ENCODE measurements at places on chromosomes 2 and 18.

DNA sequence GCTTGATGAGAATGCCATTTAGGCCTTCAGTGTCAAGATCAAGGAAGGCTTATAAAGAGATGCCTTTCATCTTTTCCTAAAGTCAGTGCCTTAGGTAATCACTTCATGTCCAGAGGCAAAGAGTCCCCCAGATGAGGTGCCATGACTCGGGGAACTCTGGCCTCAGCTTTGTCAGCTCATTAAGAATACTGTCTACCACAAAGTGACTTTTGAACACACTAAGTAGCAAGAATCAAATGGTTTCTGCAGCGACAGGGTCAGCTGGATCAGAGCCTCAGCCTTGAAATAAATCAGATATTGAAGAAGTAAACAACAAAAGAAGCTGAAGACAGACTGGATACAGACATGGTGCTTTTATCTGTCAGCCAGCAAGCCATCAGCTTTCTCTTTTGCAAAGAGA, 120.1 kb upstream of the SLC39A10 start:
- DNase-seq = no peak

DNA sequence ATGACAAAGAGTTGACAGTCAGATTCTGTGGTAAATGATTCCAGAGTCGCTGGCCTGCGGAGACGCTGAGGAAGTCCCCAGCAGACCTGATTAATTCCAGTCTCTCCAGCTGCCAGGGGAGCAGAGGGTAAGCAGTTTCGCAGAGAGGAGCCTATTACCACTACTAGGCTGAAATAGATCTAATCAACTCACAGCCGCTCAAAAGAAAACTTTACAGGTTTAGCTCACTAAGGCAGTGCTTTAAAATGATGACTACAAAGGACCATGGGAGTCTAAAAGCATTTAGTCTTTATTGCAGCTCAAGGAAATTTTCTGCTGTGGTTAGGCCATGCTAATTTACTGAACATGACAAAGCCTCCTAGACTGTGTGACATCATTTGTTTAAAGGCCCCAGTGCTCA, 445.6 kb upstream of the POU3F3 start:
- DNase-seq = no peak

DNA sequence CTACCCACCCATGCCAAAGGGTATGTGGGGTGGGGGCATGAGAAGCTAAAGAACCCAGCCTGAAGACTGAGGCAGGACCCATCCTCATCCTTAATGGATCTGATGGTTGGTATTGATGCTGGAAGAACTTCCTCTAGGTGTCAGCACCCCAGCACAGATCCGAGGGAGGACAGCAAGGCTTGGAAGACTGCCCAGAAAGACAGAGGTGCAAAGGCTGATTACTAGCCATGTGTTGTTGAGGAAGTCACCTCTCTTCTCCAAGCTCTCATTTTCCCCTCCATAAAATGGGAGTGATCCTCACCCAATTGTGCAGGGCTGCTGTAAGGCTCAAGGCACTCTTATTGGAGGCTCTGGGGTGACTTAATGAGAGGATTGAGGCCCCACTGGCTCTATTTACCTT, 256.5 kb downstream of the CELF4 start:
- no peak for DNase-seq

DNA sequence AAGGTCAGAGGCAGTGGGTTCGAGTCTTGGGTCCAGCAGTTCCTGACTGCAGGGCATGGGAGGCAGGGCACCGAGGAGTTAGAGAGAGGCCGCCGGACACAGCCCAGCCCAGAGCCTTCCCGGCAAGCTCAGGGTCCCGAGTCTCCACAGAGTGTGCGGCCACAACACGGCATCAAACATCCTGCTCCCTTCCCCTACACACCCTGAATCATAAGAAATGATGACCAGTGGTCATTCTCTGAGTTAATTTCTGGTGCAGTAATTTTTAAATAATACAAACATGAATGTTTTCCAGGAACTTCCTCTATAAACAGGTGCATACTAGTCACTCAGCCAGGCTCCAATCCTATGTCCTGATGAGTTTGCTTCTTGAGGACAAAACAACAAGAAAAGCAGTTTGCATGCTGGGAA, 118.0 kb downstream of the PXDN start:
- no peak for DNase-seq

DNA sequence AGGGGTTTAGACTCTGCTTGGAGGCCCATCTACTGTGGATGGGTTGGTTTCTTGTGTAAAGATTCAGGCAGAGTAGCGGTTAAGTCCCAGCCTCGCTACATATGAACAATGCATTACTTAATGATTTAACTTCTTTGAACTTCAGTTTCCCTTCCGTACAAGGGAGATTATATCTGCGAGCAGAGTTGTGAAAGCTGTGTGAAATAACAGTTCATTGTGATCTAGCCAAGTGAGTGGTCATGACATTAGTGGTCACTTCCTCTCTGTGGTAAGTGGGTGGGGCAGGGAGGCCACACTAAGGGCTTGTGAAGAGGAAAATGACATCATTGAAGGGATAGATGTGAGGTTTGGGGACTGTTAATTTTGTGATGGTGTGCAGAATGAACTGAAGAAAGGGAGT, 14.1 kb upstream of the MEX3C start:
- no peak for DNase-seq

- DNase-seq = no peak
Measured at GRCh38 chr2:216873573-216873972, 13.7 kb upstream of the TNP1 start.

- no peak for DNase-seq
Measured at GRCh38 chr18:47560723-47561715, 309.6 kb upstream of the SKOR2 start.

DNA sequence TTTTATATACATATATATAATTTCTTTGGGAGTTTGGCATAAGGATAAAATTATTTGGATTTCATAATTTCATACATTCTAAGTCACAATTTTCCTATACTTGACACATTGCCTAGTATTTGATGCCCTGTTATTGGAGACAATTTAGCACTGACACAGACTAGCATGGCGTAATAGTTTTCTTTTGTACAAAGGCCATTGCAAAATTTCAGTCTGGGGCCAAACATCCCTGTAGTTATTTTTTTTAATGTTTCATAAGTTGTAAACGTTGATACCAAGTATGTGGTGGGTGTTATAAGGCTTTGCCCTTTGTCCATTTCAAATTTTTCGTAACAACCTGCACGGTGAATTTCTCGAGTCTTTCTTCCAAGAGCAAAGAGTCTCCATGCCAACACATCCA, 95.7 kb upstream of the NRP2 start:
- no peak for DNase-seq

DNA sequence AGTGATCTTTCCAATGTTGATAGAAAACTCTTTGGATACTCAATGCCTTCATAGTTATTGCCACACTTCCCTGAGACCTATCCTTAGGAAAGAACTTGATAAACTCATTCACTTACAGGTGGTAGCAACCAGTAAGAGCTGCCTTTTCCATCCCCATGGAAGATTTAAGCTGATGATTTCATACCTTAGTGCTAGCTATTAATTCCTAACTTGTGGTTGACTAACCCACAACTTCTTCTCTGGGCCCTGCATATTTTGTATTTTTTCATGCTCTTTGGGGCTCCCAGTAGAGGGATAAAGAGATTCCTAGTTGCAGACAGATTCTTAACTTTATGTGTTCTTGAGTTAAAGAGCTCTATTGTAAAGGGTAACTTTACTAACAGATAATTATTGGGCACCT, 25.2 kb upstream of the SIX3 start:
- DNase-seq = no peak

DNA sequence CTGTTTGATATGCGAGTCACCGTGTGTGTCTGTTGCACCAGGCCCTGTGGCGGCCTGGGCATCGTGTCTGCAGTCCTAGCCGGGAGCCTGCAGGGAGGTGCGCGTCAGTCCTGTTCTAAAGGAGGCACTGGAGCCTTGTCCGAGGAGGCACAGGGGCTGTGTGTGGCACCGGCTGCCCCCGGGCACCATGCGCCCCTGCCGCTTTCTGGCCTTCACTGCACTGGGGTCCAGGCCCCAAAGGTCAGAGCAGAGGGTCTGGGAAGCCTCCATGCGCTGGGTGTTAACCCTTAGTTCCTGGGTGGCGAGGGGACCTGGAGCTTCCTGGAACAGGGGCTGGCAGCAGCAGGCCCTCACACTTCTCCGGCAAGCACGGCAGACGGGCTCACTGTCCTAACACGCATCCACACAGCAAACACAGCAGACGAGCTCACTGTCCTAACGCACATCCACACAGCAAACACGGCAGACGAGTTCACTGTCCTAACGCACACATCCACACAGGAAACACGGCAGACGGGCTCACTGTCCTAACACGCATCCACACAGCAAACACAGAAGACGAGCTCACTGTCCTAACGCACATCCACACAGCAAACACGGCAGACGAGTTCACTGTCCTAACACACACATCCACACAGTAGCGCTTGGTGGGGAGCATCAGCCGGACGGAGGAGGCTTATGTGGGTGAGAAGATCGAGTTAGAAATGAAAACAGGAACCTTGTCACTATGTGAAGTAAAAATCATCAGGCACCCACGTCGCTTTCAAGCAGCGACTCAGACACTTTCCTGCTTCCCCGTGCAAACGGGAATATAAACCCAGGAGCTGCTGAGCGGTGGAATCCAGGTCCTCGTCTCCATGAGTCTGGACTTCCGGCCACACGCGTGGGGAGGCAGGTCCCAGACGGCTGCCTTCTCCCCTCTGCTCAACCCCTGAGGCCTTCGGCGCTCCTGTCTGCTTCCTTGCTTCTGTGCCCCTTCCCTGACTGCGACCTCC, 65.3 kb downstream of the TPO start:
- DNase-seq = no peak

- DNase-seq = no peak
Measured at GRCh38 chr2:114729026-114729425, 286.6 kb downstream of the DPP10 start.

DNA sequence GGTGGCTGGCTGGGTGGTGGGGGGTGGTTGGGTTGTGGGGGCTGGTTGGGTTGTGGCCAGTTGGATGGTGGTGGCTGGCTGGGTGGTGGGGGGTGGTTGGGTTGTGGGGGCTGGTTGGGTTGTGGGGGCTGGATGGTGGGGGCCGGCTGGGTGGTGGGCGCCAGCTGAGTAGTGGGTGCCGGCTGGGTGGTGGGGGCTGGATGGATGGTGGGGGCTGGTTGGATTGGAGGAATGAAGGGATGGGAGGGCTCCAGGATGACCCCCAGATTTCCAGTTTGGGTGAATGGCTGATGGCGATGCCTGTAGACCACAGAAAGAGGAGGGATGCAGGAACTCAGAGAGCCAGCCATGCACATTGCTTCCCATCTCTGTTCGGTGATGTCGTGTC, 26.8 kb upstream of the GPR17 start:
- DNase-seq = no peak

DNA sequence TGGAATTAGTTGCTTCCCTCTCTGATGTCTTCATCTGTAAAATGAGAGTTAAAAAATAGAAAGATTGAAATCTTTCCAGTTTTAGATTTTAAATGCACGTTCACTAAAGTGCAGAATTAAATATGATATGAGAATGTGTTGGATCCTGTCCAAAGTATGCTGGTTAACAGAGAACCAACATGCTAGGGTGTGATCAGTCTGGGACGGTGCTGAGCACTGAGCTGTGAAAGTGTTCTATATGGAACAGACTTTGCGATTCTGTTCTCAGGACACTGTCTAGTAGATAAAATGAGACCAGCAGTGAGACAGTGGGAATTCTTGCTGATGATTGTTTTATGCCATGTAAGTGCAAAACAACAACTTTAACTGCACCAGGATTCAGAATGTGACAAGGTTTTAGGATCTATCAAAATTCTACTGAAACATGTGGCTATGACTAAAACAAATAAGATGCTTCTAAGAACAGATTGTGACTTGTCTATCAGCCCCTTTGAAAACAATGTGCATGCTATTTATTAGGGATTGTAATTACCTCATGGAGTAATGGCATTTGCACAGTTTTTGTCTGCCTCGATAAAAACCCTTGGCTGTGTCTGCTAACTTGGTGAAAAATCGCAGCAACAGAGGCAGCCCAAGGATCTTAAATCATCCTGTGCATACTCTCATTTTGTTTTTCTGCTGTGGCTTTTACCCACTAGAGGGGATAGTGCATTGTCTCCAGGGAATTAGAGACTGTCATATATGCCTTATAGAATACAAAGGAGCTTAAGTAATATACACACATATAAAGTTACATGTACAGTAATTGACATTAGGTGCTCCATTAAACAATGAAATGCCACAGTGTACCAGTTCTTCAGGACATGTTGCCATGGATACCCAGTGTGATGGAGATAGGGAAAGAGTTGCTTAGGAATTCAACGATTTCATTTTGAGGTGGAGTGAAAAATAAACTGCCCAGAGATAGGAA, 55.1 kb downstream of the MAP3K20 start:
- no peak for DNase-seq

GRCh38 chr2:217330647-217331046, 470.8 kb upstream of the TNP1 start:
- no peak for DNase-seq

GRCh38 chr2:60847854-60848253, 33.5 kb upstream of the REL start:
- DNase-seq = no peak

DNA sequence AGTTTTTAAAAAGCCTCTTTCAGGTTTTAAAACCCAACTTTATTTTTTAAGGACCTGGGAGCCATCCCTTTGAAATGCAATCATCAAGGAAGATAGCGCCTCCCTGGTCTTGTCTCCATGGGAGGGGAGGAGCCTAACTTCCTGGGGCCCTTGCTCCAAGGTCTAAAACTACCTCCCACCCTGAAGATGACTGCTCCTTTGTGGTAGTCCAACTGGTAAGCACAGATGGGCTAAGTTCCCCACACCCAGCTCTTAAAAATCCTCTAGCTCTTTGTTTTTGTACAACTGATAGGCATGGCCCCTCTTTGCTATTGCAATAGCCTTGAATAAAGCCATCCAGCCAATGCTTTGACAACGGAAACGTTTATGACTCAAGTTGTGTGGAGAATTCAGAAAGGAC, 716.8 kb downstream of the CBLN2 start:
- no peak for DNase-seq

DNA sequence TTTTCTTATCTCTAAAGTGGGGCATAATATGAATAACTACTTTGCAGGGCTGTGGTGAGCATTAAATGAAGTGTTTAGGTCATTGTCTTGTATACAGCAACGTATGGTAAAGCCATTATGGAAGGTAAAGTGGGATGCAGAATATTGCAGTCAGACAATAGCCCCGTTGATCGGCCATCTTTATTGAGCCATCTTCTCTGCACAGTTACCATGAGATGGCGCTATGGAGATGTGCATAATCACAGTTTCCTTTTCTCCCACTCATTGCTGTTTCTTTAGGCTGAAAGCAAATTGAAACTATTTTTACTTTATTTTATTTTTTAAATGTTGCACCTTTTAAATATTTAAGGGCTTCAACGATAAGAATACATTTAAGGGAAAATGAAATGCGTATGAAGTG, 108.9 kb downstream of the THSD7B start:
- DNase-seq = no peak
